Cerebellum (tissue), 4 donors: ENCODE measurements at places on chromosomes 7 and 10. TPM values are rescaled to one million over a fixed set of nuclear protein-coding genes. Genes with fewer than 3 reads are reported as not detected.

Gene RAMP3
- total RNA-seq, result 1.4 TPM

Gene HGF
- total RNA-seq, result 1.7 TPM

Gene MTERF1
- 22.8 TPM for total RNA-seq

DNA sequence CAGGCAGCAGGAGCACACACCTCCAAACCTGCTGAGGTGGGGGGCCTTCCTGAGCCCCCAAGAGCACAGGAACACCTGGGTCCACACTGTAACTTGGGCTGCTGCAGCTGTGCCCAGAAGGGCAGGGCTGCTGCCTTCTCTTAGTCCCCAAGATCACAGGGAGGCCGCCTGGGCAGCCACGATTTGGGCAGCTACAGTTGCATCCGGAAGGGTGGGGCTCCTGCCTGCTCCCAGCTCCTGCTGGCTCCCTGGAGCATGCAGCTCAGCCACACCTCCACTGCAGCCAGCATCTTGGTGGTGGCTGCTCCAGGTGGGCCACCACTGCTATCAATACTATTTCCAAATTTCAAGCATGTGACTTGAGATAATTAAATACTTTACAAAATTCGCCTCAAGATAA lies 38.5 kb upstream of the AGMO start:
- DNase-seq, result no peak

DNA sequence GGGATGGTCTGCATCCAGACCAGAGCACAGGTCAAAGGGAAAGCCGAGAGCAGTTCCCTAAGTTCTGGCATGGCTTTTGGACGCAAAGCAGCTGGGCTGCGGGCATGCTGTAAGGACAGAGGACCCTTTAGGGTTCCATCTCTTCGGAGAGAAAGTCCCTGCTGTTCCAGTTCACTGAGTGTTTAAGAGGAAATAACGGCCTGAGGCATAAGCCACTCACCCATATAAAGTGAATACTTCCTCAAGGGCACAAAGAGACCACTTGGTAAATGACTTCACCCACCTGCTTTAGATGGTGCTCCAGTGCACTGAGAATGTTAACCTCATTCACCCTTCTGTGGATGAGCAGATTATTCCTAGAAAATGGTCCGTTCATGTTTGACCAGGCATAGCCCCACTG lies 586.7 kb upstream of the GALNT17 start:
- DNase-seq, result no peak

GRCh38 chr7:92835261-92835850 lies 1.0 kb downstream of the CDK6 start:
- DNase-seq, result no peak

DNA sequence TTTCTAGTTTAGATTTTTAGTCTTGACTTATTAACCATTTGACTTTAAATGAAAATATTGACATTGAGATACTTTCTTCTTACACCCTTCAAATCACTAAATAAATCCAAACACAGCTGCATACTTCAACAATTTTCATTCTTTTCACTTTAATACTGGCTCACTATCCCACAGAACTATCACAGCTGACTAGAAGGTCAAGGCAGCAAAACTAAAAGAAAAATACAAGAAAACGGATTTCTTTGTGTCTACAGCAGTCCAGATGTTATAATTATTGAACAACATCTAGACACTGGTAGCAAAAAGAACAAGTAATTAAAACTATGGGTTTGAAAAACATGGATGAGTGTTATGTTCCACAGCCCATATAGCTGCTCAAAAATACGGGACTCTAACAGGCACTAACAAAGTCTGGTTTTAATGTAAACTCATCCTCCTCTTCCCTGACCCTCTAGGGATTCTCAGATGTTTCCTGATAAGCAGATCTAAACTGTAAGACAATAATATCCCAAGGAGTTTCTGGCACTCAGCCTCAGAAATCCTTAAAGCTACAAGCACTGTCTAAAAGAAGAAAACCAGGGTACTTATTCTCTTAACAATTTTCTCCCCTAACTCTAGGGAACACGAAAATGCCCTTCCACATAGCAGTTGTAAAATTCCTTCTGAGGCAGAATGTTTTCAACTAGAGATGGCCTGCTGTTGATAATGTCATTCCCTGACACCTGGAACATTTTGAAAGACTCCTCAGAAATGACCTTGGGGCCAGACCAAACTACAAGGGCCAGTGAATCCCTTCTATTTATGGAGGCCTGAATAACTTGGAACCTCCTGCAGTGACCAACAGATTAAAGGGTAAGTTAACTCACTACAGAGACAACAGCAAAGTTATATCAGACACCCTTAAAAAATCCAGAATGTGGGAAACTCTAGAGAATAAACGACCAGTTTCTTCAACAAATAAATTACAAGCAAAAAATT lies 12.8 kb downstream of the DNMBP start:
- DNase-seq, result no peak
